ENCODE measurements at places on chromosomes 13 and 19. TPM values are rescaled to one million over a fixed set of nuclear protein-coding genes. Genes with fewer than 3 reads are reported as not detected.

GRCh38 chr13:109569958-109570711, 216.2 kb downstream of the IRS2 start:
- no peak for DNase-seq

- DNase-seq, result no peak
These were observed 60.8 kb downstream of the KCTD12 start for GRCh38 chr13:76825430-76825829.

- no peak for DNase-seq
These were observed 181.8 kb downstream of the COL4A1 start for GRCh38 chr13:110125157-110125556.

- no peak for DNase-seq
These were observed 6.4 kb downstream of the KMT5C start for GRCh38 chr19:55345818-55346724.

- no peak for DNase-seq
These were observed 93.5 kb downstream of the ATP11A start for GRCh38 chr13:112783135-112783977.

- no peak for DNase-seq
These were observed 4.5 kb upstream of the ADGRE2 start for GRCh38 chr19:14782626-14783409.

DNA sequence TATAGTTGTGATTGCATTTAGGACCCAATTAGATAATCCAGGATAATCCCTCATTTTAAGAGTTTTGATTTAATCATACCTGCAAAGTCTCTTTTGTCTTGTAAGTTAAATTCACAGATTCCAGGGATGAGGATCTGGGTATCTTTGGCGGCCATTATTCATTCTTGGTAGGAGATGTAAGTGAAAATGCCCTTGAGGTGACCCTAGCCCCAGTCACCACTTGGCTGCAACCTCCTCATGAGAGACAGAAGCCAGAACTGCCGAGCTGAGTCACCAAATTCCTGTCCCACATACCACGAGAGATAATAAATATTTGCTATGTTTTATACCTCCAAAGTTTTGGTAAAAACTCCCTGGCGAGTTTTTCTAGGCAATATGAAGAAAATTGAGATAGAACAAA, 389.4 kb downstream of the RFC3 start:
- no peak for DNase-seq

- no peak for DNase-seq
These were observed 143.5 kb downstream of the DNAJC15 start for GRCh38 chr13:43166644-43167457.

GRCh38 chr13:64633948-64634347, 2596.2 kb downstream of the PCDH9 start:
- DNase-seq, result no peak

GRCh38 chr19:38034492-38034860, 127.5 kb downstream of the SIPA1L3 start:
- no peak for DNase-seq

DNA sequence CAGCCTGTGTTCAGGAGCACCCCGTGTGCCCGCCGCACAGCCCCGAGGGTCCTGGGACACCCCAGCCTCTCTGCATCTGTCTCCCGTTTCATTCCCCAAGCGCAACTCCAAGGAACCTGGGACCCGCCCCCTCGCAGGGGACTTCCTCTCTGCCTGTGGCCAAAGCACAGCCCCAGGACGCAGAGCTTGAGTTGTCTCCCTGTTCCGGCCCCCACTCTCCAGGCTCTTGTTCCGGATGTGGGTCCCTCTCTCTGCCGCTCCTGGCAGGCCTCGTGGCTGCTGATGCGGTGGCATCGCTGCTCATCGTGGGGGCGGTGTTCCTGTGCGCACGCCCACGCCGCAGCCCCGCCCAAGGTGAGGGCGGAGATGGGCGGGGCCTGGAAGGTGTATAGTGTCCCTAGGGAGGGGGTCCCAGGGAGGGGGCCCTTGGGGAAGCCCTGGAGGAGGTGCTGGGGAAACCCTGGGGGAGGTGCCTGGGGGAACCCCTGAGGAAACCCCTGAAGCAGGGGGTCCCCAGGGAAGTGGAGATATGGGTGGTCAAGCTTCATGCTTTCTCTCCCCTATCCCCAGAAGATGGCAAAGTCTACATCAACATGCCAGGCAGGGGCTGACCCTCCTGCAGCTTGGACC, 1.3 kb downstream of the HCST start:
- peak; percentile 88 for DNase-seq

DNA sequence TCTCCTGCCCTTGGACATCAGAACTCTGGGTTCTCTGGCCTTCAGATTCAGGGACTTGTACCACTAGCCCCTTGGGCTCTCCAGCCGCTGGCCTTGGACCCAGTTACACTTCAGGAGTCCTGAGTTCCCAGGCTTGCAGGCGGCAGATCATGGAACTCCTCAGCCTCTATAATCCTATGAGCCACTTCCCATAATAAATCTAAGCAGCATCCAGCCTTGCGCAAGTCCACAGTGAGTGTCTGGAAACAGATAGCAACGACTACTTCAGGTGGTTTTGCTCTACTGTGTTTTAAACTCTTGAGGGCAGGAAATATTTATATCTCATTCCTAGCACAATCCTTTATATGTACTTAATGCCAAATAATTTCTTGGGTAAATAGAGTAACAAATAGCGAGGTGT, 92.3 kb downstream of the COL4A1 start:
- no peak for DNase-seq

DNA sequence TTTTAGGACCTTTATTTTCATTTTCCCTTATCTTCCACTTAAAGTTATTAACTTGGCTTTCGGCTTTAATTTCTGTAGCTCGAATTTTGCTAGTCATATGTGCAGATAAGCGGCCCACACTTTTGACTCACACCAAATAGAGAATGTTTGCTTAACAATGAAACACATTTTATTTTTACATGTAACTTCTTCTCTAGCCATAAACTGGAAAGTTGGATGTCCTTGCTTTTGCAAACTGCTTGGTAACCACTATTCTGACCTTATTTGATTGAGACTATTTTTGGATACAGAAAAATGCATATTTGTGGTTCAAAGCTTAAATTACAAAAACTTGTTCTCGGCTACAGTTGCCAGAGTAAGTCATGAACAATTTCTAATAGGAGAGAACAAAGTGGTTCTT, 600.0 kb downstream of the KCTD12 start:
- DNase-seq, result no peak

DNA sequence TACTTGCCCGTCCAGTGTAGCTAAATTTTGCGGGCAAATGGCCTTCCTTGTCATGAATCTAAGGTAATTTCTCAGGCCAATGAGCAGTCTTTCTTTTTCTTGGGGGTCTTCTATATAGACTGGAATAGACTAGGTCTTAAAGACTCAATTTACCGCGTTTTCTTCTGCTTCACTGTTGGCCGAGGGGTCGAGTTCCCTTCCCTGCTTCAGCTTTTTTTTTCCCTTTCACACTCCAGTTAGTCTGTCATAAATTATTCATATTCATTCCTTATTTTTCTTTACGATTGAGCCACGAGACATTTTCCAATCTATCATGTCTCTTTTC, 276 bp downstream of the ALG11 start:
- DNase-seq, result no peak

DNA sequence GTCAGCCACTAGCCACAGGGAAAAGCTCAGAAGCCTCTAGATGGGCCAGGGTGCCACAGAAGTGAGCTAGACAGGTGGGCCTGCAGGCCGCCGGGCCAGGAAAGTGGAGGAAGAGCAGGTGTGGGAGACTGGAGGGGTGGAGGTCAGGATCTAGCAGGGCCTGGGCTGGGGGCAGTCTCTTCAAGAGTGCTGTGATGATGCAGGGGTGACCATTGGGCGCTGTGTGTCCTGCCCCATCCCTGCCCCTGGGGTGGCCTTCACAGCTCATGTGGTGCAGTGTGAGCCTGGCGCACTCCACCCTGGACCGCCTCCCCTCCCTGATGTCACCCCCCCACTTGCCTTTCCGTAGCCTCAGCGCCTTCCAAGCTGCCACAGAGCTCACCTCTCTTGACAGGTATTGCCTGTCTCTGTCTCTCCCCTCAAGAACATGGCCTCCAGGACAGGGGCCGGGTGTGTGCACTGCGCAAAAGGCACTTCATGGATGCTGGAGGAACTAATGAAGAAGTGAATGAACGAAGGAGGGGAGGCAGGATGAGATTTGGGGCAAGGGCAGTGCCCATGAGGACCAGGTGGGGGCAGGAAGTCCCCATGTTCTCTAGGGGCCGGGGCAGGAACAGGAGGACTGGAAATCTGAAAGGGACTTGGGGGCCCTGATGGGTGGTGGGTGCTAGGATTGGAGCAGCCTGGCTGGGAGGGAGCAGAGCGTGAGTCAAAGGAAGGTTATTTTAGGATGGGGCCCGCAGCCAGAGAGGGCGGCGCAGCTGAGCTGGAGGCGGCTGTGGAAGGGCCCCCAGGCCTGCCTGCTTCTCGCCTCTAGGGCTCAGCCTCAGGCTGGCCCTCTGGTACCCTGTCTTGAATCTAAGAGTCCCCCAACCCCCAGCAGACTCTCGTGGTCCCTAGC, 6.6 kb downstream of the SSBP4 start:
- DNase-seq, result no peak

DNA sequence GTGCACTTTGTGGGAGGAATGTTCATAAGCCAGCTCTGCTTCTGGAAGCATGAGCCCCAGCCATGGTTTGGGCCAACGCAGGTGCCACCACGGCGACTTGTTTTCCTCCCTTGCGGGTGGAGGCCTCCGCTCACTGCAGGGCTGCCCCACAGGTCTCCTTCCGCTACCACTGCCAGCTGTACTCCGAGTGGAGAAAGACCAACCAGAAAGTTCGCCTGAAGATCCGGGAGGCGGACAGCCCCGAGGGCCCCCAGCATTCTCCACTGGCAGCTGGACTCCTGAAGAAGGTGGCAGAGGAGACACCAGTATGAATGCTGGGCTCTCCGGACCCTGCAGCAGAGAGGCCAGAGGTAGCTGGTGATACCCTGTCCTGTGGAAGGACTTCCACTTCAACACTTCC, 6.5 kb upstream of the HNRNPM start:
- DNase-seq, result no peak

GRCh38 chr13:23965346-23965745, 68.0 kb upstream of the C1QTNF9B start:
- no peak for DNase-seq

- DNase-seq, result no peak
These were observed 1063.8 kb downstream of the EFNB2 start for GRCh38 chr13:105471673-105472072.

- peak; percentile 49 for DNase-seq
These were observed 371.9 kb downstream of the KCNRG start for GRCh38 chr13:50387051-50387581.

GRCh38 chr13:25840261-25840660, 211.6 kb downstream of the SHISA2 start:
- no peak for DNase-seq

OR10H1 gene
- total RNA-seq, result 0.12 TPM

AP1M2 gene
- total RNA-seq, result not detected

ZNF569 gene
- 6.3 TPM for total RNA-seq

TNFAIP8L1 gene
- total RNA-seq, result 8.5 TPM

BABAM1 gene
- total RNA-seq, result 106 TPM

FCAR gene
- total RNA-seq, result 0.26 TPM

SSC5D gene
- total RNA-seq, result 0.11 TPM

RASIP1 gene
- not detected for total RNA-seq
